Dermis blood vessel endothelial cell (primary cell): ENCODE measurements at places on chromosomes 5 and 9. TPM values are rescaled to one million over a fixed set of nuclear protein-coding genes. Genes with fewer than 3 reads are reported as not detected.

DNA sequence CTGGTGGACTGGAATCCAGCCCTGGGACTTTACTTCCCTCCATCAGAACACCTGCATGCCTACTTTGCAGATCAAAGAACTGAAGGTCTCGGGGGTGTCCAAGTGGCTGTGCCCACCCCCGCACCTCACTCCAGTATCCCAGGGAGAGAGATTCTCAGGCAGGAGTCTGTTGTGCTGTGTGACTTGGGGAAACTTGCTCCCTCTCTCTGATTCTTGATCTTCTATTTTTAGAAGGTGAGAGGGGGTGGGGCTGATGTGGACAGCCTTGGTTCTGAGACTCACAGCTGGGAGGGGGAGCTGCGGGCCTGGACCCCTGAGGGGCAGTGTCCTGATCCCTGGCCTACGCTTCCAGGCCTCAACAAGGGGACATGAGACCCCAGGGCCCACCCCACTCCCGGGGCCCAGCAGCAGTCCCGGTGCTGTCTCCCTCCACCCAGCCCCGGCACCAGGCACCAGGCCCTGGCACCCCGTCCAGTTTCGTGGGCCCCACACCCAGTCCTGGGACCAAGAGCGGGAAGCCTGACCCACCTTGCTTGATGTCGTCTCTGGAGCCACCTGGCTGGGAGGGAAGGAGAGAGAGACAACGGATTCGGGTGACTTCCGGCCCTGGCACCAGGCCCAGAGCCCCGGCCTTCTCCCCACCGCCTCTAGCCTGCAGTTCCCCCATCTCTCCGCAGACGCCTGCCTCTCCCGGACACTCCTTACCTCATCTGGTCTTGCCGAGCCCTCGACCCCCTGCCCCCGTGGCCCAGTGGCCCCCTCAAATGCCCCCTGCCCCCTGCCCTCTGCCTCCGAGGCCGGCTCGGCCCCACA, 74.0 kb upstream of the SPTLC1 start:
- no peak for DNase-seq

DNA sequence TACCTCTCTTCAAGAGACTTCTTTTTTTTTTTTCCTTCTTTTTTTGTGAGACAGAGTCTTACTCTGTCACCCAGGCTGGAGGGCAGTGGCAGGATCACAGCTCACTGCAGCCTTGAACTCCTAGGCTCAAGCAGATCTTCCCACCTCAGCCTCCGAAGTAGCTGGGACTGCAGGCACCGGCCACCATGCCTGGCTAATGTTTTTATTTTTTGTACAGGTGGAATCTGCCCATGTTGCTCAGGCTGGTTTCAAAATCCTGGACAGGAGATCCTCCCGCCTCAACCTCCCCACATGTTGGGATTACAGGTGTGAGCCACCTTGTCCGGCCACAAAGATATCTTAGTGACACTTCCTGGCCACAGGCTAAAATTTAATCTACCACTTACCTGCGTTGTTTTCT, 42.9 kb upstream of the F2RL1 start:
- no peak for DNase-seq

THBS4 gene
- total RNA-seq: 0.28 and 1.4 TPM in 2 replicates

DNA sequence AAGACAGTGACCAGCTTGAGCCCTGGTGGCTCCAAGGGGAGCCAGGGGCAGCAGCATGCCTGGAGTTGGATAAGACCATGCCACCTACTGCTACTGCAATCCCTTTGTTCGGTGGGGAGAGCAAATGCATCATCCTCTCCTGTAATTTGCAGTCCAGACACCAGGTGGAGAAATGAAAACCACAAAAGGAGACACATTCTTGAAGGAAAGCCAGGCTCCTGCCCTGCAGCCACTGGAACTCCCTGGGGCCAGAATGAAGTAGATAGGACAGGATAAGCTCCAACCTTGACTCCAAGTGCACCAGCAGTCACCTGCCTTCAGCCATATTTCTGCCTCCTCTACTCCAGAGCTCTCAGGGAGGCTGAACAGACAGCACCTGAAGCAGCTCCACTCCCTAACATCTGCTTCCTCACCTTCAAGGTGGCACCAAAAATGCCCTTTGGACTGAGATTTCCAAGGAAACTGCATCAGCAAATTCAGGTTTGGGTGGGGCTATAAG, 65.1 kb upstream of the IQGAP2 start:
- DNase-seq: peak; percentile 57

CTNND2 gene
- not detected in 2 replicates for total RNA-seq

TXNDC8 gene
- not detected in 2 replicates for total RNA-seq

RAD1 gene
- total RNA-seq: 13.8 and 18.5 TPM in 2 replicates

IFNA21 gene
- not detected in 2 replicates for total RNA-seq

DNA sequence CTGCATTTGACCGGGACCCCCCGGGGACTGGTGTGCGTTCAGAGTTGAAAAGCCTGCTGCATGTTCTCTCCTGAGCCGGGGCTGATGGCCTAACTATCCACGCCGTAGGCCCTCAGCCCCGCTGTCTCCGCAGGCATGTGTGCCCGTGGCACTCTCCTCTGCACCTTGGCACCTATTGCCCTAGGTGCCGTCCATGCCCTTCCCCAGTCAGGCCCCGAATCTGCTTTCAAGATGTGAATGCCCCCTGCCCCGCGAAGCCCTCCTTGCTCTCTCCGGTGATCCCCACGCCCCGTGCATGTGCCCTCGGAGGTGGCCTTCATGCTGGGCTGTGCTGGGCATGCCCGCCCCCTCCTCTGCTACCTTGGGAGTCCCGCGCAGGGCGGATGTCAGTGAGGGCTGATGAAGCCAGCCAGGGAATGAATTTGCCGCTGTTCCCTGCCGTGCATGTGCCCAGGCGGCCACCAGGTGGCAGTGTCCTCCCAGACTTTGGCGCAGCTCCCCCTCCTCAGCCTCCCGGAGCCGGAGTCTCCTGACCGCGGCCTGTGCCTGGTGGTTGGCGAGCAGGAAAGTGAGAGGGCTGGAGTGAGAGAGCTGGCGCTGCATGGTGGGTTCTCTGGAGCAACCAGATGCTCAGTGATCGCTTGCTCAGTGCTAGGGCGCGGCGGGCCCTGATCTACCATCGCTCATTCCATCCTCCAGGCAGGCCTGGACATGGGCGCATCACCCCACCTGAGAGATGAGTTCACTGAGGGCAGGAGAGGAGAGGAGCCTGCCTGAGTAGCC, 112.9 kb upstream of the LMX1B start:
- peak; percentile 77 for DNase-seq

- no peak for DNase-seq
Measured at GRCh38 chr9:19223724-19224123, 6.8 kb upstream of the DENND4C start.

BRINP1 gene
- 0.19 TPM in 1 of 2 replicates, not detected in the other for total RNA-seq

DNA sequence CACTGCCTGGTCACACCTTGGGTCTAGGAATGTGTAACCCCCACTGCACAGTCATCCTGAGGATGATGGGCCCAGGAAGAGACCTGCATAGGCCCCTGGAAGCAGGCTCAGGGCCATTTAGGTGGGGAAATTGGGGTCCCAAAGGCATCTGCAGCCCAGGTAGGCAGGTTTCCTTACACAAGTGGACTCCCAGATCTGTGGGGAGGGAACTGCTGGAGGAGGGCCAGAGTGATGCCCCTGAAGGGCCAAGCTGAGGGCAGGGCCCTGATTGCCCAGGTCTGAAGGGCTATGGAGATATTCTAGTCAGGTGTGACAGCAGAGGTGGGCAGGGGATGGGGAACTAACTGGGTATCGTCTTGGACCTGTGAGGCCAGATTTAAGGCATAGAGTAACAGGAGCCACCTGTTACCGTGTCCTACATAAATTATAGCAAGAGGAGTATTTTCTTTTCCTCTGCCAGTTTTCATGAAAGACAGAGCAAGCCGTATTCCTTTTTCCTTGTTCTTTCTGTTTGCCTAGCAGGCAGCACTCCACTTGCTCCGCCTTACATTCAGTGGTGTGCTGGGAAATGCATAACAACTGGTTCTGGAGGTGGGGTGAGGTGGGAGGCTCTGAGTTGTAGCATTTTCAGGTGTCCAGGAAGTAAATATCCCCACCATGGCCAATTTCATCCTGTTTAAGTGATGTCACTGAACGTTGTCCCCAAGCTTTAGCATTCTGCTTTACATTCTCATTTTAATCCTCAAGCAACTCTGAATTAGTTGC, 41.3 kb downstream of the PPARGC1B start:
- DNase-seq: no peak

DNA sequence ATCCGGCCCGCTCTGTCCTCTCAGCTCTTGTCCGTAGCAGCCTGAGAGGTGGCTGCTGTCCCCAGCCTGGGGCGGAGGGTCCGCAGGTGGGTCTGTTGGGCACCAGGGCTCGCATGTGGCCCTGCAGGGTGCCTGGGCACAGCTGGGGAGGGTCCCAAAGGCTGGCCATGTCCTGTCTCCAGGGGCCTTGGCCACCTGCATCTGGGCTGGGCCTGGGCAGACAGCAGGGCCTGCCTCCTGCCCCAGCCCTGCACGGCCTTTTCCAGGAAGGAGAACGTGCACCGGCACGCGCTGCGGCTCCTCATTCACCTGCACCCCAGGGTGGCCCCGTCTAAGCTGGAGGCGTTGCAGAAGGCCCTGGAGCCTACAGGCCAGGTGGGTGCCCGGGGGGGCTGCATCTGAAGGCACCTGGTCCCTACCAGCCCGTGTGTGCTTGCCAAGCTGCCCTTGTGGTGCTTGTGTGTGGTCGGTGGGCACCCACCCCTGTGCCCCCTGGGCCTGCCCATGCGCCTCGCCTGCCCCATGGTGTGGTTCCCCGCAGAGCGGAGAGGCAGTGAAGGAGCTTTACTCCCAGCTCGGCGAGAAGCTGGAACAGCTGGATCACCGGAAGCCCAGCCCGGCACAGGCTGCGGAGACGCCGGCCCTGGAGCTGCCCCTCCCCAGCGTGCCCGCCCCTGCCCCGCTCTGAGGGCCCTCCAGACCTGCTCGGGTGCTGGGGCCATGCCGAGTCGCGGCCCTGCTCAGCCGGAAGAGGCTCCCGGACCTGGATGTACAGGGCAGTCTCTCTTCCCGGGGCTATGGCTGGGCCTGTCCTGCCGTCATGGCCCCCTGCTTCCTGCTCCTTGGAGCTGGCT, 5.1 kb upstream of the TOR4A start:
- DNase-seq: no peak

SMIM23 gene
- not detected in 2 replicates for total RNA-seq

DNA sequence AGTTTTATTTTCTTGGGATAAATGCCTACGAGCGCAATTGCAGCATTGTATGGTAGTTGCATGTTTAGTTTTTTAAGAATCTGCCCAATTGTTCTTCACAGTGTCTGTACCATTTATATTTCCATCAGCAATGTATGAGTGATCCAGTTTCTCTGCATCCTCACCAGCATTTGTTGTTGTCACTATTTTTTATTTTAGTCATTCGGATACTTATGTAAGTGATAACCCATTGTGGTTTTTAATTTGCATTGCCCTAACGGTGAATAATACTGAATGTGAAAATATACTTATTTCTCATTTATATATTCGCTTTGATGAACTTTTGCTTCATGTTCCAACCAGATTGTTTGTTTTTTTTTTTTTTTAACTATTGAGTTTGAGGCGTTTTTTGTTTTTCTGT, 33.7 kb upstream of the PWWP2A start:
- DNase-seq: no peak

- peak; percentile 85 for DNase-seq
Measured at GRCh38 chr5:38420691-38421390, 135.6 kb downstream of the LIFR start.

- no peak for DNase-seq
Measured at GRCh38 chr5:124990723-124991122, 244.3 kb upstream of the ZNF608 start.

KCNV2 gene
- total RNA-seq: not detected in 2 replicates

HMCN2 gene
- total RNA-seq: under 0.01 and 1.0 TPM in 2 replicates

- DNase-seq: no peak
Measured at GRCh38 chr5:135186662-135187522, 152.9 kb upstream of the PITX1 start.

ZBED3 gene
- total RNA-seq: 3.6 and 6.1 TPM in 2 replicates

PCDHB15 gene
- 0.65 and 1.0 TPM in 2 replicates for total RNA-seq

RNF208 gene
- total RNA-seq: 0.14 TPM in 1 of 2 replicates, not detected in the other

DNA sequence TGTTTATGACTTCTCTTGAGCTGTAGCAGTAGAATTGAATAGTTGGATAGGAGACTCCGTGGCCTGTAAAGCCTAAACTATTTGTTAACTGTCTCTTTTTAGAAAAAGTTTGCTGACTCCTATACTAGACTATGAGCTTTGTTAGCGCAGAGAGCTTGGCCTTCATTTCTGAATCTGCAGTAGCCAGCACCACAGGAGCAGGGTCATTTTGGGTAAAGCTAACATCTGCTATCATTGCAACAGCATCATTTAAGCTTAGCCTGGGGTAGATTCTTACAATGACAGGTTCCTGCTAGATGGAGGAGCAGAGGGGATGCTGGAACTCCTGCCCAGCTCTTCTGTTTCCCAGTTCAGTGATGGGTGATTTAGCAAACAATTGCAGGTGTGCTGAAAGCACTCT, 133.7 kb upstream of the ASTN2 start:
- DNase-seq: no peak

DNA sequence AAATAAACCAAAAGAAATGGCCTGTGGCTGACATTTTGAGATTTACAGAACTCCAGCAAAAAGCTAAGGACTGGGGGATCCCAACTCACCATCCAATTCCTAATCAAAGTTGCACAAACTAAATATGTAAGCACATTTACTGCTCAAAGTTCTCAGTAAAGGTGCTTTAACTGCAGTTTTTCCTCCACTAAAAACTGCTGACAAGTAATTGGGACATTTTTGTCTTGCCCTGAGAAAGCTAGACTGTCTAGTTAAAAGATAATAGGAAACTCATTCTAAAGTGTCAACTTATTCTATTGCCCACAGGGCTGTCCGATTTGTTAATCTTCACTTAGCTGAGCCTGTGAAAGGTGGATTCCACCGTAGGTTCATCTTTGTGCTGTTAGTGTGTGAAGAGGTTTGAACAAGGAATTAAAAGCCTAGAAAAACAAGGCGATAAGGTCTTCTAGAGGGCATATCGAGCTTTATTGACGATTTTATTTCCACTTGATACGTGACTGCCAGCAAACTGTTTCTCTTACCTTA, 1.0 kb downstream of the DOCK8 start:
- no peak for DNase-seq

SSNA1 gene
- total RNA-seq: 112 and 128 TPM in 2 replicates

DNA sequence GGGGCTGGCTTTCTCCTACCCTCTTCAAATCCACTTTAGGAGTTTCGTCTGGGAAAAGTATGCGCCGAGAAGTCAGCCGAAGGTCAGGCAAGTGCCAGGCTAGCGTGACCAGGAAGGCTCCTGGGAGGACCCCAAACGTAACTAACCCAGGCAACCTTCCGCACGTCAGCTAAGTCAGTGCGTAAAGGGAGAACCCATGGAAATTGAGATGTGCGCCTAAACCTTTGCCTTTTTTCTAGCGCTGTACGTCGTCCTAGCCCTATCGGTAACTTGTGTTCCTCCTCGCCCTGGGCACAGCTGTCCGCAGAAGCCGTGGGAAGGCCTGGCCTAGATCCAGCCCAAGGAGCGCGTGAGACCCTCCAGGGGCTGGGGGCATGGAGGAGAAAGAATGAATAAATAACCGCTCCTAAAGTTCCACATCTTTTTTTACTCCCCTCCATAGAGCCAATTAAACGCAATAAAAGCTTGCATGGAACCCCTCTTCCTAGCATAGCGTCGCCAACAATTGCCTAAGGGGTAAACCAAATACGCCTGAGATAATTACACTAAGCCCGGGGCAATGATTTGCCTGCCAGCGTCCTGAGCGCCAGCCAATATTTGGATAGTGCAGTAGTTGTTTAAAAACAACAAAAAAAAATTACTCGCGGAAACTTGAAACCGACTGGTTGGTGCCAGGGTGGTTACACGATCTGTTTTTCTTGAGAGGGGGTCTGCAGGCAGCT, 4.0 kb upstream of the FOXB2 start:
- DNase-seq: no peak

EDIL3 gene
- total RNA-seq: 0.65 and 1.5 TPM in 2 replicates

- DNase-seq: no peak
Measured at GRCh38 chr9:130212543-130213297, 40.5 kb downstream of the NCS1 start.
